ENCODE measurements at places on chromosomes 12 and 14.

- peak; percentile 82 for DNase-seq
These were observed 139.1 kb downstream of the MED13L start for GRCh38 chr12:116138364-116138763.

DNA sequence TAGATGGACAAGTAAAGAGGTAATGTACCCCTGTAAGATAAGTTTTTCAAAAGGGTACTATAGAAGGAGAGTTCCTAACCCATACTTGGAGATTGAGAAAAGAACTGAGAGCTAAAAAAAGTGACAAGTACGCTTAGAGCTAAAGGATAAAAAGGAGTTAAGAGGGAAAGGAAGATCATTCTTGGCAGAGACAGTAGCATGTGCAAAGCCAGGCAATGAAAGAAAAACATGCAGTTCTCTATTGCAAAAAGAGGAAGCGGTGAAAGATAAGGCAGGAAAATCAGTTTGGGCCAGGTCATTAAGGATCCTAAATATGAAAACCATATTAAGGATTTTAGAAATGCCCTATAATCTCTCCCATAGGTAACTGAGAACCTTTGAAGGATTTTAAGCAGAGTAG is 500.4 kb upstream of the GARIN6 start:
- no peak for DNase-seq

DNA sequence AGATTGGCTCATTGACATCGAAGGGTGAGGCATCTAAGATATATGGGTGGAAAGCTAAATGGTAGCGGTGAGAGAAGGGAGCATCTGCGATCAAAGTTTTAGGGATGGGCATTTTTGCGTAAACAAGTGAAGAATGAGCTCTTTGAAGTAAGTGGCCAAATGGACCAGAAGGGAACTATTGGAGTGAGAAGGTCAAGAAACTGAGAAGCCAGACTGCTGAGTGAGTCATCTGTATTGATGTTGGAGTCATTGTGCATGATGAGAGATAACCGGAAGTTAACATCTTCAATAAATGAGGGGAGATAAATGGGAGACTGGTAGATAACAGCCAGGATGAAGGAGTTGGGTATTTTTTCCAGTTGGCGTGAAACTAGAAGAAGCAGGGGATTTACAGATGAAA is 271.9 kb upstream of the PDE3A start:
- DNase-seq: no peak

GRCh38 chr14:54649056-54649455 is 82.1 kb downstream of the SAMD4A start:
- no peak for DNase-seq

DNA sequence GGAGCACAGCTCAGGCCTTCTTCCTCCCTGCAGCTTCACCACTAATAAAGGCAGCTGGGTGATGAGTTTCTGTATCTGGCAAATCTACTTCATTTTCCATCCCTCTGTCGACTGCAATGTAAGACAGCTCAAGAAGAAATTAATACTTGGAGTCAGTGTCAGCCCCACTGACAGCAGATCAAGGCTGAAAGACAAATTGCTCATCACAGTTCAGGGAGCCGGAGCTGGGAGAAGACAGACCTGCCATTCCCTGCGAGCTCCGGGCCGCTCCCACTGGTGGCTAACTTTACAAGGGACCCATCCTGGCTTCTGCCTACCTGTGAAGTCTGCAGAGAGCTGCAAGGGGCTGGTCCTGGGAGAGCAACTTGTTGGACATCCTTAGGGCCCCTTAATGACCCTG is 49.8 kb downstream of the CCDC60 start:
- no peak for DNase-seq

GRCh38 chr12:92396647-92397252 is 251.1 kb upstream of the BTG1 start:
- peak; percentile 74 for DNase-seq

DNA sequence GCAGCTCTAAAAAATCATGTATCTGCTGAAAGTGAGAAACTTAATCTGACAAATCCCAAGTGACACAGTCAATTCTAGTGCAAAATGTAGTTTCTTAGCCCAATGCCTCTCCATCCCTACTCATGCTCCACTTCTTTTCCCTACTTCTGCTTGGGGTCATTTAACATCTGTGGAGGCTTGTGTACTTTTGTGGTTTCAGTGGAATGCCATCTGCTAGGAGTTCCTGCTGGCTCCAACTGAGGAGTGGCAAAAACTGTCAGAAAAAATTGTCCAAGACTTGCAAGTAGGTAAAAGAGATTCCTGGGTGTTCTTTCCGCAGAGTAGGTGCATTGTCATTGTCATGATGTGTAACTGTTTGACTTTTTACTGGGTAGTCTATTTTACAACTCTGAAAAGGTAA is 12.5 kb upstream of the AVPR1A start:
- DNase-seq: no peak

GRCh38 chr12:46723629-46724419 is 102.0 kb downstream of the SLC38A4 start:
- no peak for DNase-seq

DNA sequence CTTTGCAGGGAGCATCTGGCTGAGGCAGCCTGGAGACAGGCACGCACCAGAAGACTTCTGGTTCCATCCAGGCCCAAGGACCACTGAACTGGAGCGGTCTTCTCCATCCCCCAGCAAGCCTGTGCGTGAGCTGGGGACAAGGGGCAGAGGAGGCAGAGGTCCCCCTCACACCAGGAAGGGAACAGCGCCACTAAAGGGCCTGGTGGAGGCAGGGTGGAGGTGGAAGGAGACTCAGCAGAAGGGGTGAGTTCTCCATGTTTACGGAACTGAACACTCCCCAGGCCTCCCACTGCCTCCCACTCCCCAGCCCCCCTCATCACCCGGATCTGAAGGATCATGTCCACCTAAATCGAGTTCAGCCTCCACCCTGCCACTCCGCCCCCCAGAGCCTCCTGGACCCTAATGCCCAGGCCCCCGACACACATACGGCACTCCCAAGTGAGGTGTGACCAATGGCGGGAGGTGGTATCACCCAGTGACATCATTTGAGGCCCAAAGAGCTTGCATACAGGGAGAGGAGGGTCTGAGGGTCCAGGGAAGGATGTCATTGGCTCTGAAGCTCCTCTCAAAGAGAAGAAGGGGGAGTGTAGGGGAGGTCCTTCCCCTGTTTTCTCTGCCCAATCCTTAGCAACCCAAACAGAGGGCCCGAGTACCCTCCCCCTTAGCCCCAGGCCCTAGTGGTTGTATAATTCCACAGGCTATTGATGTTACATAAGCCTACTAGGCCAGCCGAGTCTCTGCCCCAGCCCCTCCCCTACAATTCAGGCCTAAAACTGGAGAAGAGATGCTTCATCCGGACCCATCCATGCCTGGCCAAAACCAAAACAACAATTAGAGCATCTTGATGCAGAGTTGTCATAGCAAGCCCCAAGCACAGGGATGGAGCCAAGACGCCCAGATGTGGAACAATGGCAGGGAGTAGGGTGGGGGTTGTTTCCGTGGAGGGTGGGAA is 1.0 kb downstream of the FAIM2 start:
- DNase-seq: no peak

GRCh38 chr12:49970658-49971057 is 2.1 kb upstream of the AQP6 start:
- no peak for DNase-seq

DNA sequence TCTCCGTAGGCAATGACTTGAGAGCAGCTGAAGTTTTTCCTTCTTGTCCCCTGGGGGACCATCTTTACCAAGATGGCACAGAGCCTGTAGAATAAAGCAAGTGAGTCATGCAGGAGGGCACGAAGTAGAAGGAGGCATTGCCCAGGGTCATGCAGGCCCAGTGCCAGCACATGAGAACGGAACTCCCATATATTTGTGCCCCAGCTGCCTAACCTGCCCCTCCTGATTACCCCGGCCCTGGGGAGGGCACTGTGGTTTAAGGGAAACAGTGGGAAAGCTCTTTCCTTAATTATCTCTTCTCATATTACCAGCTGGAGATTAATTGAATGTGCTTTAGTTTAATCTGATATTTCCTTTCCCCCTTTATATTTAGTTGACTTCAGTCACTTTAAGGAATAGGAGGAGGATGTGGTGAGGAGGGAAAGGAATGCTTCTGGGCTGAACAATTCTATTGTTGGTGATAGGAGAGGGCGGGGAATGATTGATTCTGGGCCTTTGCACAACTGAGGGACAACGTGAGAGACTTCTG is 51.9 kb downstream of the RASSF8 start:
- DNase-seq: peak; percentile 53

- DNase-seq: no peak
These were observed 183.2 kb downstream of the TMEM117 start for GRCh38 chr12:44019118-44019517.

DNA sequence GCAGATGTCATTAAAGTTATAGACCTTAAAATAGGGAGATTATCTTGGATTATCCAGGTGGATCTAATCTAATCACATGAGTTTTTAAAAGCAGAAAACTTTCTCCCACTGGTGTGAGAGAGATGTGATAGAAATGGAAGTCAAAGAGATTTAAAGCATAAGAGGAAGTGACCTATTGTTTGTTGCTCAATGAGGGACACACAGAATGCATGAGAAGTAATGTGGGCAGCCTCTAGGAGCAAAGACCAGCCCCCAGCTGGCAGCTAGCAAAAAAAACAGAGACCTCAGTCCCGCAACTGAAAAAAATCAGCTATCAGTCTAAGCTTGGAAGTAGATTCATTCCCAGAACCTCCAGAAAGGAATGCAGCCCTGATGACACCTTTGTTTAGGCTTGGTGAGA is 24.6 kb upstream of the ANP32D start:
- DNase-seq: no peak

DNA sequence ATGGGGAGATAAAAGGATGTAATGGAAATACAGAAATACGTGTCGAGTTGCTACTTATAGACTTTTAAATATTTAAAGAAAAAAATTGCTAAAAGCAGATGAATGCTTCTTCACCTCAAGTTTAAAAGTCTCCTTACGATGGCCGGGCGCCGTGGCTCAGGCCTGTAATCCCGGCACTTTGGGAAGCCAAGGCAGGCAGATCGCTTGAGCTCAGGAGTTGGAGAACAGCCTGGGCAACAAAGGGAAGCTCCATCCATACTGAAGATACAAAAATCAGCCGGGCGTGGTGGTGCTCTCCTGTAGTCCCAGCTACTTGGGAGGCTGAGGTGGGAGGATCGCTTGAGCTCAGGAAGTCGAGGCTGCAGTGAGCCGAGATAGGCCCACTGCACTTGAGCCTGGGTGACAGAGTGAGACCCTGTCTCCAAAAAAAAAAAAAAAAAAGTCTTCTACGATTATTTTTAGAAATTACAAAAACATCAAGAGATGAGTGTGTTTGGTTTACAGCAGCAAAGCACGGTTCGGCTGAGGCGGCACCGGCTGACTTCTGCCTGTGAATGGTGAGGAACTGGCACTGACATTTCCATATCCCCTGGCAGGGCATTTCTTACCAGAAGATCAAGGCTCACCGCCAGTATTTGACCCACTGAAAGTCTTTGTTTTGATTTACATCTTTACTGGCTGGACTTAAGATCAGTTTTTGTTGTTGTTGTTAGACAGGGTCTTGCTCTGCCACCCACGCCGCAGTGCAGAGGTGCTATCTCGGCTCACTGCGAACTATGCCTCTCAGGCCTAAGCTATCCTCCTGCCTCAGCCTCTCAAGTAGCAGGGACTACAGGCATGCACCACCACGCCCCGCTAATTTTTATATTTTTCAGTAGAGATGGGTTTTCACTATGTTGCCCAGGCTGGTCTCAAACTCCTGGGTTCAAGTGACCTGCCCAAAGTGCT is 3.9 kb upstream of the MTA1 start:
- DNase-seq: no peak

DNA sequence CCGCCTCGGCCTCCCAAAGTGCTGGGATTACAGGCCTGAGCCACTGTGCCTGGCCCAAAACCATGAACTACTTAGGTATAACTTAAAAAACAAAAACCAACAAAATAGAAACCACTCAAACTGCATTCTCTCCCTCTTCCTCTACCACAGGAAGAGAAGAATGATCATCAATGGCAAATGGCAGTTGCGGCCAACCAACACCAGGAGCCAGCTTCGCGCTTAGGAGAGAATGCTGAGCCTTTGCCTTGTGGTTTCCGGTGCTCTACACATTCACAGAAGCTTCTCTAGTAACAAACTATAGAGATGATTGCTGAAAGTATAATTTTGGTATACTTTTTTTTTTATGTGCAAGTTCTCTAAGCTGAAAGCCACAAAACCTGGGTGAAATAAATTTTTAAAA is 17.1 kb downstream of the CATSPERB start:
- DNase-seq: no peak

DNA sequence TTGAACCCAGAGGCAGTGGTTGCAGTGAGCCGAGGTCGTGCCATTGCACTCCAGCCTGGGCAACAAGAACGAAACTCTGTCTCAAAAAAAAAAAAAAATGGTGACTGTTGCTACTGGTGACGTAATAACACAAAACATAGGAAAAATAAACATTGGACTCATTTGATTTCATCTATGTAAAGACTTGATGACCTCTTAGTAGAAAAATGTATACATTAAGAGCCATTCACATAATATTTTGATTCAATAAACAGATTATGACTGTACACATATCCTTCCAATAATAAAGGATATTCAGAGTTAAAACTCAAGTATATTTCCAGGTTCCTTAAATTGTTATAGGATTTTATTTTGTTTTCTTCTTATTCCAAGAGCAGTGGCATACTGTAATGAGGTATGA is 65.7 kb upstream of the AEBP2 start:
- DNase-seq: no peak

GRCh38 chr14:77603654-77604255 is 12.7 kb downstream of the SPTLC2 start:
- DNase-seq: peak; percentile 44

DNA sequence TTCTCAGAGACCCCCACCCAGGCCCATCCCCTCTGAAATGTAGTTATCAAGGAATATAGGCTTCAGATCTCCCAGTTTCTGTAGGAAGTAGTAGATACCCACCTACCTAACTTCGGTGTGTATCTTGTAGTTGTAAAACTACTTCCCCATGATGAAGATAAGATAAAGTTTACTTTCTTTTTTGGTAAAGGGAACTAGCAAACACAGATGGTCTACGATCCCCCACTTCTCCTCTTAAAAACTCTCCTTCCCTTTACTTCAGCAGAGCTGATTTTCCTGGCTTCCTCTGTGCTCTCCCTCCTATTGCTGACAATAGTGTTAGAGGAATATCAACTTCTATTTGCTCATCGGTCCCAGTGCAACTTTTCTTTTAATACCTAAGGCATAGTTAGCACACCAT is 395.2 kb downstream of the RPL10L start:
- no peak for DNase-seq

DNA sequence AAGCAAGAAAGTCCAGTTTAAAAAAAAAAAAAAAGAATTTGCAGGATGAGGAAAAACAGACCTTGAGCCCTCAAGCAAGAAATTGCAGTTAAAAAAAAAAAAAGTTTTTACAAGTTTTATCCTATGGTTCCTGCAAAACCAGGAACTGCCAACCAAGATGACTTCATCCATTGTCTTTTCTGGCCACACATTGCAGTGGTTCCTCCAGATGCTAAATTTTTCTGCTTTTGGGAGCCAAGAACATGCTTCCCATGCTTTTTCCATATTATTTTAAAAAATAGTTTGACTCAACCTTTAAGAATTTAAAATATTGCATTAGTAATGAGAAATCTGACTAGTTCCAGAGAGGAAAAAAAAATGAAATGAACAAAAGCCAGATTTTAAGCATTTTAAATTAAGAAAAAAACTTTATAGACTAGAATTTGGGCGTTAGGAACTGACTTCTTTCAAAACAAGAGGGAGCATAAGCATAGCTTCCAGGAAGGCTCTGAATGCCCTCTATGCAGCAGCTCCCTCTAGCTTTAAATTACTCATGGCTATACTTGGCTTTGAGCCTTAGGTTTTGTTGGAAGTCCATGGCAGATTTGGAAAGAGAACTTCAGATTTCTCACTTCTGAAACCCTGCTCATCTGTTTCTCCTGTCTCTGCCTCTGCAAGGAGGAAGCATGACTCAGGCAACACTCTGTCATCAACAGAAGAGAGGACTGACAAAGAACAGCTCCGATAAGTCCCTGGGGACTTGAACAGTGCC is 124.5 kb downstream of the GPR65 start:
- peak; percentile 90 for DNase-seq

GRCh38 chr14:22282949-22283348 is 306.1 kb downstream of the DAD1 start:
- DNase-seq: no peak
